ENCODE measurements at places on chromosomes 2 and 18. TPM values are rescaled to one million over a fixed set of nuclear protein-coding genes. Genes with fewer than 3 reads are reported as not detected.

DNA sequence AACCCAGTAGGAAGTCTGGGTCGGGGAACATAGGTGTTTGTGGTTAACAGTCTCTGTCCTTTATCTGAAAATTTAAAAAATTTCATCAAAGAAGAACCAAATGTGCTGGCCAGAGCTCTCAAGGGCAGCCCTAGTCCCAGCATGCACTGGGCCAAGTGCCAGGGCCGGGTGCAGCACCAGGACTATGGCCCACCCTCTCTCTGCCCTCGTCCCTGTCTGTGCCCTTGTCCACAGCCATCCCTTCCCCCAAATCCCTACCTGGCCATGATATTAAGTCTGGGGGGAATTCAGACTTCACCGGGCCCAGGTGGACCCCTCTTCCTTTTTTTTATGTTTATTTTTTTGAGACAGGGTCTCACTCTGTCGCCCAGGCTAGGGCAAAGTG lies 14.4 kb upstream of the ZFP36L2 start:
- DNase-seq, result no peak

DNA sequence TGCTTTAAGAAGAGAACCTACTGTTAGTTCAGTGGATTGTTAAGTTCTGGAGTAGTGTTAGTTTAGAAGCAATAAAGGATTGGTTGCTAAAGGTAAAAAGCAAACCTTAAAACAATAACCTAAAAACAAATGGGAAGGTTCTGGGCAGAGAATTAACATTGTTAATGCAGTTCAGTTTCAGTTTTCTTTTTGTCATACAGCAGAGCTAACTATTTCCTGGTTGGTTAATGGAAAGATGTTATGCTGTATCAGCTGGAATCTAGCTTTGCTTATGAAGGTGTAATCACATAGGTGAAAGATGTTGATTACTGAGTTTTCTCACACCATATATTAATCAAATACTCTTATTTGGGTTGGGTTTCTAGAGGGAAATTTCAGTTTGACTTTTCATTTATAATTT lies 23.8 kb downstream of the SMAD4 start:
- DNase-seq, result no peak

- DNase-seq, result no peak
Measured at GRCh38 chr2:85741833-85742455, 11.8 kb upstream of the ATOH8 start.

DNA sequence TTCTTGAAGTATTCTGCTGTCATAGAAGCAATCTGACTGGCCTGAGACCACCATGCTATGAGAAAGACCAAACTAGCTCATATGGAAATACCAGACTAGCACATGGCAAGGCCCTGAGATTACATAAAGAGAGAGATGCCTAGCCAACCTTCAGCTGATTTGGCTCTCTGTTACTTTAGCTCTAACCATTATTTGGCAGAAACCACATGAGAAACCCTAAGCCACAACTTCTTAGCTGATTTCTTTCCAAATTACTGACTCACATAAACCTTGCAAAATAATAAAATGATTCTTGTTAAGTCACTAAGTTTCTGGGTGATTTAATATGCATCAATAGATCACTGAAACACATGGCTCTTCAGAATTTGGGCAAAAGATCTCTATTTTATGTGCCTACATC lies 295.0 kb upstream of the ZNF521 start:
- no peak for DNase-seq

- DNase-seq, result peak; percentile 25
Measured at GRCh38 chr2:43051338-43051737, 175.1 kb downstream of the ZFP36L2 start.

- DNase-seq, result no peak
Measured at GRCh38 chr18:5464251-5464650, 79.5 kb downstream of the EPB41L3 start.

- DNase-seq, result no peak
Measured at GRCh38 chr18:26471826-26472225, 76.5 kb downstream of the KCTD1 start.

GRCh38 chr2:237774811-237775553 lies 23.6 kb upstream of the RBM44 start:
- DNase-seq, result peak; percentile 54

GRCh38 chr2:84999553-84999955 lies 28.6 kb downstream of the KCMF1 start:
- DNase-seq, result no peak

- DNase-seq, result no peak
Measured at GRCh38 chr2:126722546-126722945, 66.6 kb downstream of the GYPC start.

DNA sequence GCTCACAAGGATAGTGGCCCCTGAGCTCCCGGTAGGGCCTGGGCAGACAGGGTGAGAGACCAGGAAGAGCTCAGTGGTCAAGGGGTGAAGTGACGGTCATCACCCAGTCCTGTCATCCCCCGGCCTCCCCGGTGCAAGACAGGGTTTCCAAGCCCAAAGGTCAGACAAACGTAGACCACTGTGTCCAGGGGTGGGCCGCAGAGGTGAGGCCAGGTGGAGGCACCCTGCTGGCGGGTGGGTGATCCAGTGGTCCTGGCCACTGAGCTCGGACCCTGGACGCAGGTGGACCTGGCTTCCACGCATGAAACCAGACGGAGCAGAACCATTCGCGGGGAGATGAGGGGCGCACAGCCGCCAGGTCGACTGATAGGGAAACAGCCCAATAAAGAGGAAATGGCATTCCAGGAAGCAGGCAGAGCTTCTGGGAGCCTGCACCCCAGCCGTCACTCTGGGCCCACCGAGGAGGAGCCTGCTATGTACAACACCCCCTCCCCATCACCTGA lies 14.4 kb upstream of the SNED1 start:
- DNase-seq, result no peak

DNA sequence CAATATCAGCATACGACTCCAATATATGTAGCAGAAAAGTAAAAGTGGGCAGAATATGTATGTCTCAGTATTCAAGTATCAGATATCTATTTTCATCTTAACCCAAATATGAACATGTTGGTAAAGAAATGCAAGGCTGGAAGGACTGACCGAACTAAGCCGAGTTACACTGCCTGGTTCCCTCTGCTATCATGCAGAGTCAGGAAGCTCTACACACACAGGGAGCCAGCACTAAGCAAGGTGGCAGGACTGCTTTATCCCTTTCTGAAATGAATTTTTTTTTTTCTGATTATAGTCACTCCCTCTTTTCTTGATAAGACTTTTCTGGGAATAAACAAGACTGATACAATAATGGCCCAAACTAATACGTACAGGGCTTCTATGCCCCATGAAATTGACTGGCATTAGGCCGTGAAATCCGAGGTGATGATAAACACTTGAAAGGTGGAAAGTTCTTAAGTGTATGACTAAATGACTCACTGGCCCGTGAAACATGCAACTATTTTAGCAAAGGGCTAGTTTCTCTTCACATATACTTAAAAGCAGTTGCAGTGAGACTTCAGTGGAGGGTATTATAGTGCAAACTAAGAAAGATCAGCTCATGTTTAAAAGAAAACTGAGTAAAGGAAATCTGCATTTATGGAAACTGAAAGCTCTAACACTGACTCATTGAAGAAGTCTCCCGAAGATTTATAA lies 14.9 kb downstream of the DPP4 start:
- DNase-seq, result peak; percentile 35

GRCh38 chr2:62576276-62576939 lies 70.4 kb upstream of the TMEM17 start:
- no peak for DNase-seq

GRCh38 chr2:142176941-142177340 lies 46.1 kb upstream of the LRP1B start:
- DNase-seq, result no peak

- DNase-seq, result no peak
Measured at GRCh38 chr18:72840109-72840508, 27.7 kb downstream of the NETO1 start.

DNA sequence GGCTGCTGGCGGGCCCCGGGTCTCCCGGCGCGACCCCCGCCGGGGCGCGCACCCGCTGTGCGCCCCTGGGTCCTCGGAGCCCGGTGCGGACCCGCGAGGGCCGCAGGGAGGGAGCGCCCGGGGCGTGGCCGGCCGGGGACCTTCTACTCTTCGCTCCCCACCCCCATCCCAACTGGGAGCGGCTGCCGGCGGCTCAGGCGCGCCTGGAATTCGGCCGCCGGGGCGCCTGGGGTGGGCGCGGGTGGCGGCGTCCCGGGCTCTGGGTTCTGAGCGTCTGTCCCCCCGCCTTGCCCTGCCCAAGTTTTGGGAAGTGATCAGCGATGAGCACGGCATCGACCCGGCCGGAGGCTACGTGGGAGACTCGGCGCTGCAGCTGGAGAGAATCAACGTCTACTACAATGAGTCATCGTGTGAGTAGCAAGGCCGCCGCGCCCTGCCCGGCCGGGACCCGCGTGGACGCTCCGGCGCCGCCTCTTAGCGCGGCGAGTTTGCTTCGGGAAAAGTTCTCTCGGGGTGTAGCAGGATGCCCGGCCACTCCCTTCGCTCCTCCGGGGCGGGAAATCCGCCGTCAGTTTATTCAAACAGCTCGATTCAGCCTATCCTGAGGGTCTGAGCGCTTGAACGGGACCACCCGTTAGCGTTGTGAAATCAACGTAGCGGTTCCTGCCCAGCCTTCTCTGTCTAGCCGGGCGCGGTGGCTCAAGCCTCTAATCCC lies 502 bp downstream of the TUBB6 start:
- DNase-seq, result peak; percentile 40

DNA sequence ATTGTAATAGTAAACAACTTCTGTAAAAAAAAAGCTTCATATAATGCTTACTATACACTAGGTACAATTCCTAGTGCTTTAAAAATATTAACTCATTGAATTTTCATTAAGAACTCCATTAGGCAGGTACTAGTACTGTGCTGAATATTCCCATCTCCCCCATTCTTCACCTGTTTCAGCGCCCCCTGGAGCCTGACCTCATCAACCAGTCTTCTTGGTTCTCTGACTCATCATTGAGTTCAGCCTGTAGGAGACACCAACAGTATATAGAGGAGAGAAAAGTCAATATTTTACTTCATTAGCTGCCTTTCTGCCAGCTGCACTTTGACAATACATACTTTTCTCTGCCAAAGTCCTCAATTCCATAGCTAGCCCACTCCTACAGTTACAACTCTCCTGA lies 1009.9 kb upstream of the KLHL29 start:
- DNase-seq, result no peak

DNA sequence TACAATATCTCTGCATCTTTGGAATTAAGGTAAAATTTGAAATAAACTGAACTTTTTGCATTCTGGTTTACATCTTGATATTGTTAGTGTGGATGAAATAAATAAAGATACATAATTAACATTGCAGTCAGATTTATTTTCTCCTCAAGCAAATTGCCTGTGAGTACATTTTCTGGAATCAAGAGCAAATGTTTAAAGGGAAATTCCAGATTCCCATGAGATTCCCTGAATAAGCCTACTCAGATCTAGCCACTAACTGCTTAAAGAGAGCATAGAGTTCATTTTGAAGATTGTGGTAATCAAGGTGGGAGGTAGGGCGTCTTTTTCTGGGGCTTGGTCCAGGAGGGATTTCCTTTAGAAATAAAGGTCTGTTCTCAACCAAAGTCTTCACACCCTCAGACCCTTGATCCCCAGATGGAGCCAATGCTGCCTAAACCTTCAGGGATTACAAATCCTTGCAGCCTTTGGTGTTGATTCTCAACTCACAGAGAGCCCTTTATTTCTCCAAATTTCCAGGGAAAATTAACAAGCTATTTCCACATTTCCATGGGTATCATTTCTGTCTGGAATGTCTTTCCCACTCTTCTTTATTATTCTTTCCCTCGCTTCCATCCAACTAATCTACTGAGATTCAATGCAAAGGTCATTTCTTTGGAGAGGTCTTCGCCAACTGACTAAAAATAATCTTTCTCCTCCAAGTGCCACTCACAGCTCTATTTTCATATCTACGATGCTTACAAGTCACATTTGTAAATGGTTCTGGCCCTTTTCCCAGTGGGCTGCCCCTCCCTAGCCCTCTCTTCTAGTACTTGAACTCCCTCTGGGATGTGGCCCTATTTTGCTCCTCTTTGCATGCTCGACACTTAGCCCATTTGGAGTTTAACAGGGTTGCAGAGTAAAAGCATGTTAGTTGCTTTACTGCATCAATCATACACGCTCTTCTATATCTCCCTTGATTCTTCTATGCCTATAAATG lies 79.8 kb upstream of the SPATS2L start:
- DNase-seq, result no peak

DNA sequence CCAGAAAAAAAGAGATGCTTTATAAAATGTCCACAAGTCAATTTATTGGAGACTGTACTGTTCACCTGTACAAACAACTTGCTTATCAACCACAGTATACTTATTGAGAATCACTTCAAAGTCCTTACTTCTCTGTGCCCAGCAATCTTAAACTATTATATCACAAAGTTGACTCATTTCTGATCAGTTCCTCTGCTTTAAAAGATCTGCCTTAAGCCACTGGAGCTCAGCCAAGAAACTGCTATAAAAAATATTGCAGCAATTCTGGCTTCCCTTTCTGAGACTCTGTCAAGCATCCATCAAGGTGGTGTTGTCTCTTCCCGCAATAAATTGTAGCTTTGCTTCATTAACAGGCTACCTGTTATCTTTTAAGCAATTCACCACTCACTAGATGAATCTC lies 375.2 kb upstream of the SPHKAP start:
- DNase-seq, result no peak

GRCh38 chr2:207812058-207812725 lies 42.5 kb upstream of the FZD5 start:
- no peak for DNase-seq

- no peak for DNase-seq
Measured at GRCh38 chr18:24877546-24877945, 417.1 kb downstream of the HRH4 start.

LRRC30 gene
- total RNA-seq, result not detected

UGT1A10 gene
- not detected for total RNA-seq

MATN3 gene
- total RNA-seq, result not detected

SCN3A gene
- total RNA-seq, result not detected

MC5R gene
- not detected for total RNA-seq

PHLPP1 gene
- total RNA-seq, result 7.9 TPM

MC2R gene
- not detected for total RNA-seq

FRZB gene
- not detected for total RNA-seq

LRPPRC gene
- 149 TPM for total RNA-seq

SNRNP27 gene
- 77.4 TPM for total RNA-seq

PIEZO2 gene
- total RNA-seq, result not detected

ACADL gene
- not detected for total RNA-seq

MMADHC gene
- total RNA-seq, result 128 TPM

RGPD6 gene
- total RNA-seq, result 30.1 TPM

IL1B gene
- 0.14 TPM for total RNA-seq

RFX8 gene
- 1.4 TPM for total RNA-seq

GCG gene
- not detected for total RNA-seq

HRH4 gene
- 0.10 TPM for total RNA-seq

All from activated T-cell treated with anti-CD3 and anti-CD28 coated beads, Interleukin-2, amount 50 U/mL, for 72 hours (primary cell).